ENCODE measurements at places on chromosomes 16 and 17. TPM values are rescaled to one million over a fixed set of nuclear protein-coding genes. Genes with fewer than 3 reads are reported as not detected.

Gene NTN3
- not detected for total RNA-seq

Gene TPSG1
- total RNA-seq: not detected

Gene EMC6
- total RNA-seq: 49.3 TPM

Gene IGSF6
- total RNA-seq: 0.14 TPM

Gene CFAP97D1
- not detected for total RNA-seq

Gene KRT32
- total RNA-seq: not detected

Gene SLC6A2
- not detected for total RNA-seq

Gene GNG13
- not detected for total RNA-seq

Gene KRT14
- total RNA-seq: not detected

Gene KRT20
- not detected for total RNA-seq

Gene AOC2
- total RNA-seq: 1.7 TPM

Gene PPP1R27
- total RNA-seq: not detected

Gene ALKBH5
- total RNA-seq: 122 TPM

Gene PRSS53
- 3.4 TPM for total RNA-seq

Gene ENGASE
- total RNA-seq: 43.4 TPM

Gene MYO19
- 112 TPM for total RNA-seq

Gene PRMT7
- total RNA-seq: 60.4 TPM

Gene EFNB3
- total RNA-seq: not detected

Gene CACNG4
- not detected for total RNA-seq

Gene AKTIP
- total RNA-seq: 27.1 TPM

Gene HEATR9
- total RNA-seq: 0.27 TPM

Gene SYCE1L
- total RNA-seq: 5.0 TPM

Gene SLC52A1
- 0.36 TPM for total RNA-seq

Gene SMIM36
- total RNA-seq: not detected

Gene SSTR5
- not detected for total RNA-seq

Gene TMC6
- total RNA-seq: 162 TPM

Gene TBC1D3E
- total RNA-seq: not detected

Gene ITGAL
- total RNA-seq: 218 TPM

Gene PRSS22
- total RNA-seq: 0.38 TPM

Gene SLC16A5
- 7.7 TPM for total RNA-seq

Gene OR1A1
- total RNA-seq: not detected

Gene PIMREG
- 16.9 TPM for total RNA-seq

Gene LDHD
- 0.75 TPM for total RNA-seq

Gene HCRT
- total RNA-seq: not detected

Gene CHST5
- total RNA-seq: not detected

Gene TP53TG3C
- not detected for total RNA-seq

Gene KRT12
- not detected for total RNA-seq

Gene CTRB1
- total RNA-seq: not detected

Gene TUFM
- total RNA-seq: 221 TPM

Gene CD79B
- 39.1 TPM for total RNA-seq

Gene RAMP2
- total RNA-seq: not detected

Gene KRT34
- not detected for total RNA-seq

Gene NPW
- 1.3 TPM for total RNA-seq

Gene PRSS33
- not detected for total RNA-seq

Gene GGA2
- 75.1 TPM for total RNA-seq

Gene SLC16A6
- 3.6 TPM for total RNA-seq

Gene KRTAP4-6
- total RNA-seq: not detected

Gene CCL2
- total RNA-seq: not detected

Gene KRTAP3-1
- not detected for total RNA-seq

Gene RBFOX1
- not detected for total RNA-seq

Gene ADGRG1
- 4.7 TPM for total RNA-seq

Gene XYLT1
- total RNA-seq: 6.2 TPM

Gene HOXB5
- total RNA-seq: not detected

Gene RGS11
- not detected for total RNA-seq

Gene CSH1
- not detected for total RNA-seq

Measured in activated CD4-positive, alpha-beta memory T cell treated with anti-CD3 and anti-CD28 coated beads for 36 hours (primary cell).